Activated gamma-delta T cell (primary cell): ENCODE measurements at places on chromosomes 5 and 9.

GRCh38 chr9:9963841-9964240 is 649.0 kb downstream of the PTPRD start:
- no peak for DNase-seq

DNA sequence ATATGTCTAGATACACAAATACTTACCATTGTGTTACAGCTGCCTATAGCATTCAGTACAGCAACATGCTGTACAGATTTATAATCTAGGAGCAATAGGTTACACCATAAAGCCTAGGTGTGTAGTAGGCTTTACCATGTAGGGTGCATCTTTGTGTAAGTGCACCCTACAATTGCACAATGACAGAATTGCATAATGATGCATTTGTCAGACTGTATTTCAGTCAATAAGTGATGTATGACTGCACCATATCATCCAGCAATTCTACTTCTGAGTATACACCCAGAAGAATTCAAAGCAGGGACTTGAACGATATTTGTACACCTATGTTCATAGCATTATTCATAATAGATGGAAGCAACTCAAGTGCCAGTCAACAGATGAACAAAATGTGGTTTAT is 100.4 kb upstream of the SLC44A1 start:
- no peak for DNase-seq

DNA sequence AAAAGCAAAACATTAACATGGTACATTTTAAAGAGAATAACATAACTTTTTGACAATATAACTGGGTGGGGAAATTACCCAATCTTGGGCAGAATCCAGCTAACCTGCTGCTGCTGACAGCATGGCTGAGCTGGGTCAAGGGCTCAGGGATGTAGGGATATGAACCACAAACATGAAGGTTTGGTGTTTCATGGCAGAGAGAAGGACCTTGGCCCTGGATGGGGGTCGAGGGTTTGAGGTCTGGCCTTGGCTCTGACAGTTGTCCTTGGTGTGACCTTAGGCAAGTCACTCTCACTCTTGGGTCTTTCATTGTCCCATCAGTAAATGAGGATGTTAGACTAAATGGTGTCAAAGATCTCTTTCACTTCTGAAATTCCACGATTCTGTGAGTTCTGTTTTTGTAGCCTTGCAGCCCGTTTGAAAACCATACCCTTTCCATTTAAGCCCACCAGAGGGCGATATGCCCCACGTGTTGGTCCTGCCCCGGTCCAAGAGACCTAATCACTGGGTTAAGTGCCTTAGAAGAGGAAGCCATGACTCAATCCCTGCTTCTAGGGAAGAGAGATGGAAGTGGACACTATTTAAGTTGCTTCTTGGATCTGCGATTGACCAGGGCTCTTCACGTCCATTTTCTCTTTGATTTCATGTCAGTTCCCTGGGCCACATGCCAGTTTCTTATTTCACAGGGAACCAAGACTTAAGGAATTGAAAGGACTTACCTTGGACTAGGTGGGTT is 56.8 kb upstream of the TEX48 start:
- DNase-seq, result no peak

DNA sequence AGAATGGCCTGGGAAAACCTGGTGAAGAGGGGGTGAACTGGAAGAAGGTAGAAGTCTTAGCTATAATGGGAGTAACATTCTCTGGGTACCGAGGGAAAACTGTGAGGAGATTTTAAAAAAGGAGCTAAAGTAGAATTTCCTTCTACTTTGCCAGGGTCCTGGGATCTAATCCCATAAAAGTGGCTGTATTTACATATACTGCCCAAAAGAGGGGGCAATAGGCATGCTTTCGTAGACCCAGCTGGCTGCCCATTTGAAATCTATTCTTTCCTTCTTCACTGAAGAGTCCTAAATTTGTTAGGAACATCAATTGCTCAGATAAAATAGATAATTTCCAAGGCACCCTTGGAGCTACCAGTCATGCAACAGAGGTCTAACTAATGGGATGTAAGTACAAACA is 159.2 kb downstream of the CDC42SE2 start:
- DNase-seq, result no peak

- no peak for DNase-seq
Observed at GRCh38 chr5:167759057-167759821, 532.2 kb upstream of the WWC1 start.

DNA sequence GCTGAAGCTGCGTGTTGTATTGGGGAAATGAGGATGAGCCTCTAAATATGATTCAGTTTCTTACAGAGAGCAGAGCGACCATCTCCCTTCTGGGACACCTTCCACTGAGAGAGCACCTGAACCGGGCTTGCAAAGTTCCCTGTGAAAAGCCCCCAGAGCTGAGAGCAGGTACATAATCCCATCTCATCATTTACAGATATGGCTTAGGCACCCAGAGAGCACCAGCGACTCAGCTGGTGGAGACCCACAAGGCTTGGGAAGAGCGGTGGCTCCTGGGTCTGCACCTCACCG is 324.3 kb upstream of the IRX4 start:
- no peak for DNase-seq

- DNase-seq, result no peak
Observed at GRCh38 chr5:88951457-88951856, 68.5 kb upstream of the MEF2C start.

DNA sequence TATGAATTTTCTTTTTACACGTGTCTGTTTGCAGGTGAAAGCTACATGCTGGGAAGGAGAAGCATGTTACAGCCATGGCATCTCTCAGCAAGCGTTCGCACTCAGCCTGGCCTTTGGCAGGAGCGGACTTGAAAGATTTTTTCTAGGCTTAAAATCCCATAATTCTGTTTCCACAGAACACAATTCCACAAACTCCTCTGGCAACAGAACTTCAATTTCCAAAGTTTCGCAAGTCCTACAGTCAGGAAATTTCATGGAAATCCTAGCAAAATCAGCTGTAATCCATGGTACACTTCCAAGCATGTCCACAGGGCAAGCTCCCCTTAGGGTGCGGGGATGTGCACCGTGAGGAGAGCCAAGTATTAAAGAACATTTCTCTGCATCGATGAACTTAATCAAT is 35.9 kb downstream of the SUB1 start:
- no peak for DNase-seq

DNA sequence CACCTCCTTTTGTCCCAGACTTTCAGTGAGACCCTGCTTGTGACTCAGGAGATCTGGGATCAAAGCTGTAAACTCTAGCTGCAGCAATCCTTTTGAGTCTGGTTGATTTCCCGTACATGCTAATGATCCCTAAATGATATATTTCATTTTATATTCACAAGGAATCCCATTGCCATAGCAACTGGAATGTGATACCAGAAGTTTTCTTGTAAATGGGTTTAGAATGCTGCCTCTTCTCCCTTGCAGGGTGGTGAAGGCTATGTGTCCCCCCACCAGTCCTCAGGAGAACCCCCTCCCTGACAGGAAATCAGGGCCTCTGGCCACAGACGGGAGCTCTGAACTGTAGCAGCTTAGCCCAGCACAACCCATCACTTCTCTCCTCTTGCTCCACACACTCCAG is 215.0 kb downstream of the FSTL4 start:
- no peak for DNase-seq

DNA sequence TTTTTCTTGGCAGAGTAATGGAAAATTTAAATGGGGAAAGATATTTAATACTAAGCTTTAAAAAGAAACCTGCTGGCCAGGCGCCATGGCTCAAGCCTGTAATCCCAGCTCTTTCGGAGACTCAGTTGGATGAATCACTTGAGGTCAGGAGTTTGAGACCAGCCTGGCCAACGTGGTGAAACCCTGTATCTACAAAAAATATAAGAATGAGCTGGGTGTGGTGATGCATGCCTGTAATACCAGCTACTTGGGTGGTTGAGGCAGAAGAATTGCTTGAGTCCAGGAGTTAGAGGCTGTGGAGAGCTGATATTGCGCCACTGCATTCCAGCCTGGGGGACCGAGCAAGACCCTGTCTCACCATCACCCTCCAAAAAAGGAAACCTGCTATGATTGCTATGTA is 32.8 kb downstream of the TUT7 start:
- DNase-seq, result no peak

DNA sequence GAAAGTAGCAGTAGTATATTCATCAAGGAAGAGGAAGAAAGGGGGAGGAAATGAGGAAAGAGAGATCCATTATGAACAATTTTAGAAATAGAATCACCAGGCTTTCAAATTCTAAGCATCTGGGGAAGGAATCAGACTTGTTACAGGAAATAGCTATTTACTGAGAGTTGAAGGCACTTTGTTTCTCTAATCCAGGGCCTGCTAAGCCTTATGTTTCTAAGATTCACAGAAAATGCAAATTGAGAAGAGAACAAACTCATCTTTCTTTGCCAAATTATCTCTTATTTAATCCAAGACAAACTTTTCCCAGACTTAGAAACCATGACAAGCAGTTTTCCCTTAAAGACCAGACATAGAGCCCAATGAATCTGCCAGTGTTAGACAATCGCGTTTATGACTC is 528.0 kb upstream of the NMUR2 start:
- DNase-seq, result no peak

DNA sequence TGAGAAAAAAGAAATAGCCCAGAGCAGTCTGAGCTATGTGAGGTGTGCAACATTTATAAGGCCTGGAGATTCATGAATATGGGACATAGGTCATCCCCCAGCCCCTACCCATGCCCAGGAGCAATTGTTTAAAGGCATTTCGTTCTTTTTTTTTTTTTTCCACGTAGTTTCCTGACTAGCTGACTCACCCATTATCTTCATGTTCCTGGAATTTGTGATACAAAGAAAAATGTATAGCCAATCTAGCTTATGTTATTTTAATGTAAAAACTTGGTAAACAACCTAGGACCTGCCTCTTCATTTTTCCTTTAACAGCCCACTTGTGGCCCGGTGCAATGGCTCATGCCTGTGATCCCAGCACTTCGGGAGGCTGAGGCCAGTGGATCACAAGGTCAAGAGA is 81.3 kb downstream of the OSTF1 start:
- no peak for DNase-seq

- no peak for DNase-seq
Observed at GRCh38 chr5:10607023-10607665, 43.3 kb downstream of the ANKRD33B start.

DNA sequence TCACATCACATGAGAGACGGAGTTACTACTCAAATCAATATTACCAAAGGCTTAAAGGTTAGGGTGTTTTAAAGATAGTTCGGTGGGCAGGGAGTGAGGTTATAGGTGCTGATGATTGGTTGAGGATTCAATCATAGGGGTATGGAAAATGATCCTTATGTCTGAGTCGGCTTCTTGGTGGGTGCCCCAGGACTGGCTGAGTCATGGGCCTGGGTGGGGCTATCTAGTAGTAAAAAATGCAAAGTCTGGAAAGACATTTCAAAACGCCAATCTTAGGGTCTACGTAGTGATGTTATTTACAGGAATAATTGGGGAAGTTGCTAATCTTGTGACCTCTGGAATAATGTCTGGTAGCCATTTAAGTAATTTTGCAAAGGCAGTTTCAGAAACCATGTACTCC is 15.2 kb upstream of the SPIN1 start:
- DNase-seq, result no peak

DNA sequence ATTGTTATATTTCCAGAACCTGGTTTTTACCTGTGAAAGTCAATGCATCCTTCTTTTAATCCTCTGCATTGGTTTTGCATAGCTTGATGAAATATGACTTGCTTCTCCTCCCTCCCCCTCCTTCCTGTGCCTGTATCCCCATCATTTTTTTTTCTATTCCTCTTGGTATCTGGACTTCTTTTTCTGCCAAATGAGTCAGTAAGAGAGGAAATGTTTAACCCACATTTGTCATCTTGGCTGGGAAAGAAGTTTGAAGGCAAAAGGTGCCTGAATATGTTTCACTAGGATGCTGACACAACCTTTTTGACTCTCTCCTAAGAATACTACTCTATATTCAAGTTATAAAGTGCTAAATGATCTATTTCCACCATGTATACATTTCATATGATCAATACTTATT is 35.5 kb upstream of the CDKN2B start:
- DNase-seq, result no peak

- DNase-seq, result no peak
Observed at GRCh38 chr9:127855522-127855921, 1.1 kb upstream of the ENG start.

- no peak for DNase-seq
Observed at GRCh38 chr9:36137392-36138004, 965 bp downstream of the GLIPR2 start.

DNA sequence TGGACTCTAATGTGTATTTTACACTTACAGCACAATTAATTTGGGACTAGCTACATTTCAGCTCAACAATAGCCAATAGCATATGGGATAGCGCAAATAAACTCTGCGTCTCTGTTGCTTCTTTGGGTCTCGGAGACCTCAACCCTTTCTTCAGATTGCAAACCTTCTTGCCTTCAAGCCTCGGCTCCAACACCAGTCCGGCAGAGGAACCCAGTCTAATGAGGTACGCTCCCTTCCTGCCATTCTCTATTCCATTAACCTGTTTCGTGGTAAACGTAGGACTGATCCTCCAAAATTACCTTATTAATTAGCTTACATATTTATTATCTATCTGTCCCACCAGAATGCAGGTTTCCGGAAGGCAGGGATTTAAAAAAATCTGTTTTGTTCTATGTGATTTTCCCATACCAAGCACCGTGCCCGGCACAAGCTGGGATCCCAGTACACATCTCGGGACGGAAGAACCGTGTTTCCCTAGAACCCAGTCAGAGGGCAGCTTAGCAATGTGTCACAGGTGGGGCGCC is 525 bp upstream of the DAPK1 start:
- no peak for DNase-seq

GRCh38 chr5:150860246-150860821 is 14.0 kb downstream of the IRGM start:
- no peak for DNase-seq

DNA sequence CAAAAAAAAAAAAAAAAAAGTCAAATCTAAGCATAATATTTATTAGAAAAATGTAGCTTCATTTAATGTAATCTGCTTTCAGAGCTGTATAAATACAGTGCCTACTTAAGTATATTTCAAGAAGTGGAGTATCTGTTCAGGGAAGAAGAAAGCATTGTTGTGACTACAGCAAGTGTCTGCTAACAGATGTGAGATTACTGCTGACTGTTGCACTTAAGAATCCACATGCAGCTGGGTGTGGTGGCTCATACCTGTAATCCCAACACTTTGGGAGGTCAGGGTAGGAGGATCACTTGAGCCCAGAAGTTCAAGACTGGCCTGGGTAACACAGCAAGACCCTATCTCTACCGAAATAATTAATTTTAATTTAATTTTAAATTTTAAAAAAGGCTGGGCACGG is 19.0 kb downstream of the KDM3B start:
- DNase-seq, result no peak

DNA sequence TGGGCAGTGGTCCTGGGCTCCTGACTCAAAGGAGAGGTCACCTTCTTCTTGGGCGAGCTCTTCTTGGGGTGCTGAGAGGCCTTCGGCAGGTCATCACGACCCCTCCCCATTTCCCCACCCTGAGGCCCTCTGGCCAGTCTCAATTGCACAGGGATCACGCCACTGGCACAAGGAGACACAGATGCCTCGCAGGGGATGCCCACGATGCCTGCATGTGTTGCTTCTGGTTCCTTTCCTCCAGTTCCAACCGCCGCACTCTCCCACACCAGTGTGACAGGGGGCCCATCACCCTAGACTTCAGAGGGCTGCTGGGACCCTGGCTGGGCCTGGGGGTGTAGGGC is 1.3 kb downstream of the CEL start:
- DNase-seq, result no peak

GRCh38 chr9:14097215-14097614 is 216.7 kb downstream of the NFIB start:
- no peak for DNase-seq

- no peak for DNase-seq
Observed at GRCh38 chr9:107068581-107068980, 205.6 kb downstream of the ZNF462 start.

GRCh38 chr5:17359451-17360011 is 138.5 kb upstream of the TAF11L2 start:
- DNase-seq, result no peak
